ENCODE measurements at places on chromosomes 6 and 20.

GRCh38 chr6:33142501-33143070 lies 49.7 kb downstream of the COL11A2 start:
- DNase-seq: no peak

GRCh38 chr6:4950836-4951533 lies 52.9 kb downstream of the RPP40 start:
- no peak for DNase-seq

DNA sequence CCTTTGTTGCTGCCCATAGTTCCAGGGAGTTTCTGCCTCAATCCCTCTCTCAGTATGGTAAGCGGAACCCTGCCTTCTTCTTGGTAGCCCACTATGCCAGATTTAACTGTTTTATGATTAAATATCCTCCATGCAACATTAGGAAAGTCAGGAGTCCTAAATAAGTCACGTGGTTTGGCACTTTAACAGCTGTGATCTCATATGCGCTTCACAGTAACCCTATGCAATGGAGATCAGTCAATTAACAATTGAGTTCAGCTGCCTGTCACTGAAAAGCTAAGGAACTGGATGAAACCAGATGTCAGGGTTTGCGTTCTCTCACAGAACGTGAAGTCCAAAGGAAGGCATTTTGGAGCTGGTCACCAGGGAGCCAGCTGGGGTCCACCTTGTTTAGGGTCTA lies 81.6 kb downstream of the PSMB1 start:
- DNase-seq: no peak

DNA sequence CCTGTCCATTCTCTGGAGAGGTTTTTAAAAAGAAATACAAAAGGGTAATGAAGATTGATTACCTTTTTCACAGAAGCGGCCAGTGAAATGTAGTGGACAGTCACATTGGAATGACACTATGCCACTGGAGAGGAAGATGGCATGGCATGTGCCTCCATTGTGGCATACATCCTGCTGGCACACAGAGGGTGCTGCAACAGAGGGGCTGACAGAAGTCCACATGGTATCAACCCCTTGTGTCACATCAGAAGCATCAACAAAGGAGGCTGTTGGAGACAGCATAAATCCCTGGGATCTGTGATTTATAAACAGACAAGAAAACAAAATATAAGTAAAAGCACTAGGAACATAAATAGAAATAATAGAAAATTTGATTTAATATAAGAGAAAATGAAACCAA lies 594.9 kb downstream of the PHF3 start:
- no peak for DNase-seq

DNA sequence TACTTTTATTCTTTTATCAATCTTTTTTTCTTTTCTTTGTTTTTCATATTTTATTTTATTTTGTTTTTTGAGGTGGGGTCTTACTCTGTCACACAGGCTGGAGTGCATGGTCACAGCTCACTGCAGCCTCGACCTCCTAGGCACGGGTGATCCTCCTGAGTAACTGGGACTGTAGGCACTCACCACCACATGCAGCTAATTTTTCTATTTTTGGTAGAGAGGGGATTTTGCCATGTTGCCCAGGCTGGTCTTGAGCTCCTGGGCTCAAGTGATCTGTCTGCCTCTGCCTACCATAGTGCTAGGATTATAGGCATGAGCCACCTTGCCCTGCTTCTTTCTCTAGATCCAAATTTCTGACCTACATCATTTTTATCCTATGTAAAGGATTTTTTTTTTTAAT lies 153.2 kb downstream of the CDKAL1 start:
- no peak for DNase-seq

DNA sequence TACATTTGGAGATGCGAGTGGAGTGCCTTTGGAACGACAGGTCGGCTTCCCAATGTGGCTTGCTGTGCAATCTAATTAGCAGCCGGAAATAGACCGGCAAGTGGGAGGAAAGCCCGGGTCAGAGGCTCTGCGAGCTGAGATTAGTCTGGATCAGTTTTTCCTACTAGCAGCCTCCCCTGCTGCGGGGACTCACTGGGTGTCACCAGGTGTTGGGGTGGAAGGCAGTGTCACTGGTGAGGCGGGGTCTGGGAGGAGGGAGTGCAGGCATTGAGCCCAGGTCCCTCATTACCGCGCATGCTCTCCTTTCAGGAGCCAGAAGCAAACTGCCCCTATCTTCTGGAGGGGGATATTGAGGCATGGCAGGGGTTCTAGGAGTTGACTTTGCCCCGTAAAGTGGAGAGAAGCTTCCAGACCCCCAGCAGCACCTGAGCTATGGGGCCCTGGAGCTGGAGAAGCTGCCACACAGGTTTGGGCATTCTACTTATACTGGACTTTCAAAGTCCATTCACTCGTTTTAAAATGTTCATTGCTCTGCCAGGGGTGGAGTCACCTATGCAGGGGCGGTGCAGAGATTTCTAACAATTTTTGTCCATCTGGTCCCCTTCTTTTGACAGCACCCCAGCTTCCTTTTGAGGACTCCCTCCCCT lies 11.0 kb downstream of the SULF2 start:
- DNase-seq: no peak

DNA sequence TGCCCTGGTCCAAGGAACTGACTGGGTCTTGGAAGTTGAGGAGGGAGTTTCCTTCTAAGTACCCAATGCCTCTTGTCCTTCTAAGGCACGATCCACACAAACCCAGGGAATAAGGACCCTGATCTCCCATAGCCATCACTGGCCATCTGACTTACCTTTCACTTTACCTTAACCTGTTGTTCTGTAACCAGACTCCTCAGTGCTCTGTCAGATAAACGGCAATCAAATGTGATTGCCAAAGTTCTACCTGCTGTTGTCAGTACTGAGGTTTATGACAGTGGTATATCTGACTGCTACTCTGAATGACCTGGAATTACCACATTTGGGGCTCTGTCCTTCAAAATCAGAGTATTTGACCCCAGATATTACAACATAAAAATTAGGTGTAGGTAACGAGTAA lies 49.8 kb downstream of the HMGN3 start:
- DNase-seq: no peak

- no peak for DNase-seq
These were observed 28.9 kb upstream of the RALGAPA2 start for GRCh38 chr20:20741087-20742045.

DNA sequence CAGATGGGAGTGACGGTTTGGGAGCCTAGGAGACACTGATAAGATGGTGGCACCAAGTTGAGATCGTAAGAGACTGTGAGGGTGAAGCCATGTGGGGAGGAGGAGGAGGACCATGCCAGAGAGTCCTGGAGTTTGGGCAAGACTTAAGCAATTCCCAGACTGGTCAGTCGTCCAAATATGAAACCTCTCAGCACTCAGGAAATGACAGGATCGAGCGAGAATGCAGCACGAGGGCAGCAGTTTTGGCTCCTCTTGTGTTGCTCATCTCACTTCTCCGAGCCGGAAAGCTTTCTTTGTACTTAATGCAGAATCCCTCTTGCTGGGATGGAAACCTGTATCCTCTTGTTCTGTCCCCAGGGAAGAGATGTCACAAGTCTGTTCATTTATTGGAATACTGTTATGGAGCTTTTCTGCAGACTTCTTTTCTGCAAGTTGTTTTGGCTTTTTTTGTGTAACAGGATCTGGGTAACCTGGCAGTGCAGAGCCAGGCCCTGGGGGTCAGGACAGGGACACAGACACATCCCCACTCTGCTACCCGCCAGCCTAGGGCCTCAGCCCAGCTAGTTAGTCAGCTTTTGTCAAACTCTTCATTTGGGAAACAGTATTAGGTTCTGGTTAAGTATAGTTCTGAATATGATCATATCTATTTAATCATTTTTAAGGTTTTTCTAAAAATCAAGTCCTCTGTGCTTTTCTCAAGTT lies 34.3 kb downstream of the FNDC1 start:
- DNase-seq: no peak

DNA sequence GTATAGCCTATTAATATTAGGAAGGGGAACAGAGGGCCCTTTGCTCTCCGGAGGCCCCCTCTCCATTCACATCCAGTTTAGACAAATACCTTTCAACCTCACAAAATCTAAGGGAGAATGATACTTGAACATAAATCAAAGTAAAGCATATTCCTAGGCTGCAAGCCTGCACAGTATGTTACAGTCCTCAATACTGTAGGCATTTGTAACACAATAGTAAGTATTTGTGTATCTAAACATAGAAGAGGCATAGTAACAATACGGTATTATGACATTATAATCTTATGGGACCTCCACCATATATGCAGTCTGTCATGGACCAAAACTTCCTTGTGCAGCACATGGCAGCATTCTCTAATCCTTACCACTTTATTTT lies 2.3 kb upstream of the TREM1 start:
- no peak for DNase-seq

DNA sequence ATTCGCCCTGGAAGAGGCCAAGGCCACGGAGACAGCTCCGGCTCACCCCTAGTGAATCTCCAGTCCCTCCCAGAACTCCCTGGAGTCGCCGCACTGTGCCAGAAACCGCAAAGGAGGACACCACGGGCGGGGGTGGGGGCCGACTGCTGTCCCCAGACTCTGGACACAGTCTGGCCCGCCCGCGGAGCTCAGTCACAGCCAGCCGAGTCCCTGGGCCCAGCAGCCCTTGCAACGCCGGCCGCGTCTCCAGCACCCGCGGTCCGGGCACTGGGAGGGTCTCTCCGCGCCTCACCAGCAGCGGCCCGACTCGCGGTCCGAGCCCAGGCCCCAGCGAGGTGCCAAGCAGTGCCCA lies 518 bp downstream of the PEX6 start:
- no peak for DNase-seq

- no peak for DNase-seq
These were observed 56.7 kb downstream of the GMPR start for GRCh38 chr6:16295060-16295459.

DNA sequence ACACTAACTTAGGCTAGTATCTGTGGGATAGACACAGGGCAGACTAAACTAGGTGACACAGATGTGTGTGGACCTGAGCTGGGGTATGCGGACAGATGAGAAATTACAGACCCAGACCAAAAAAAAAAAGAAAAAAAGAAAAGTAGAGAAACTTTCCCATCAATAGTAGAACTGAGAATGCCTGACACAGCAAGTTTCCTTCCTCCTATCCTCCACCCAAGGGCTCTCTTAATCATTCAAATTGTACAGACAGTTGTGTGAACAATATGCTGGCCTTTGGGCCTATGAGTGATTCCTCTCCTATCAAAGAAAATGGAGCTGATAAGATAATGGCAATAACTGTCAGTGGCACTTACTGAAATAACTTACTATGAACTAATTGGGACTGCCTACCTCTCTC lies 226.7 kb upstream of the PRDM1 start:
- DNase-seq: no peak

GRCh38 chr6:142953373-142954273 lies 8.6 kb upstream of the HIVEP2 start:
- DNase-seq: no peak

DNA sequence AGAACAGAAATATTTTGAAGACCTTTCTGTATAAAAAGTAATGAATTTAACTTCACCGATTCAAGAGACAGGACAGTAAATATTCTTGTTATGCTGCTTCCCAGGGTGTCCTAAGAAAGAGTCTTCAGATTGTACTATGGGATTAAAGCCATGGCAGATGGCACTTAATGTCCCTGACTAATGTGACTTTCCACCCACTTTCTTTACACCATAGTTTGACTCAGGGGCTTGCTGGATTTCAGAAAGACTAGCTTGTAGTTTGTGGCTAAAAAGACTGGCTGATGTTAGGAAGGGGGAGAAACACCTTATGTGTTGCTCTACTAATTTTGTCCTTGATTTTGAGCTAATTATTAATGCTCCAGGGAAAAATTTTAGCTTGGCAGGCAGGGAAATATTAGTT lies 75.9 kb downstream of the UTRN start:
- DNase-seq: no peak

DNA sequence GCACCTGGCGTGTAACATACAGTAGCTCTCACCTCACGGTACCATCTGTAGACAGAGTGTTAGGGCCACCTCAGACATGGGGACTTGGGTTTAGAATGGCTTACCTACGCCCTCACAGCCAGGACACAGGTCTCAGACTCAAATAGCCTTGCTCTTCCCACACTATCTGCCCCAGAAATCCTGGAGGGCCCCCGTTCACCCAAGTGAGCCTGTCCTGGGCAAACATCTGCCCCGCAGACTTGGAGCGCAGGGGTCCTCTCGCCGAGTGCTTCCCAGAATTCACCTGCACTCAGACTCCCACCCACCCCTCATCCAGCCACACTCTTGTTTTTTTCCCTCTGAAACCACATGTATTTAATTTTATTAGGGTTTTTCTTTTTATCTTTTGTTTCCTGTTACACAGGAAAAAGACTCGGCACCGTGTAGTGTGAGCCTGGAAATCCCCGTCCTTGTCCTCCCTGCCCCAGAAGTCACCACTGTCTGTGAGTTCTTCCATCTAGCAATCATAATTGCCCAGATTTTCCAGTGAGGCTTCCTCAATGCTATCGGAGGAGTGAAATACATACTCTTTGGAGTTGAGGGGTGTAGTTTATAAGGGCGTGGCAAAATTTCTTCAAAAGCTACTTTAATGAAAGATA lies 17.1 kb upstream of the MAP1LC3A start:
- no peak for DNase-seq

- DNase-seq: no peak
These were observed 126.5 kb upstream of the RIPOR2 start for GRCh38 chr6:25062070-25062811.

GRCh38 chr20:24835195-24835594 lies 113.9 kb upstream of the CST7 start:
- no peak for DNase-seq

- no peak for DNase-seq
These were observed 228.5 kb downstream of the SLC24A3 start for GRCh38 chr20:19440660-19441527.

DNA sequence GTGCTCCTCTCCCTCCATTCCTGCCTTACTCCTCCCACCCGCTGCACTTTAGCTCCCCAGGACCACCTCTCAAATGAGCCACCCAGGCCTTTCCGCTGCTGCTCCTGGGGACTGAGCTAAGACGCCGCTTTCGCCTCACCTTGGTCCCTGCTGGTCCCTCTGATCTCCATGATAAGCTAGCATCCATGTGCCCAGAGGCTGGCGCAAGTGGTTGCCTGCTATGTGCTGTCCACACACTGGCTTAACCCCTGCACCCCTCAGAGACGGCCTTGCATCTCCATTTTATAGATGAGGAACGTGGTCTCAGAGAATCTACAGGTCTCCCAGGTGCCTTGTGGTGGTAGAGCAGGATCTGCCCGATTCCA lies 160.1 kb upstream of the PMEPA1 start:
- no peak for DNase-seq

DNA sequence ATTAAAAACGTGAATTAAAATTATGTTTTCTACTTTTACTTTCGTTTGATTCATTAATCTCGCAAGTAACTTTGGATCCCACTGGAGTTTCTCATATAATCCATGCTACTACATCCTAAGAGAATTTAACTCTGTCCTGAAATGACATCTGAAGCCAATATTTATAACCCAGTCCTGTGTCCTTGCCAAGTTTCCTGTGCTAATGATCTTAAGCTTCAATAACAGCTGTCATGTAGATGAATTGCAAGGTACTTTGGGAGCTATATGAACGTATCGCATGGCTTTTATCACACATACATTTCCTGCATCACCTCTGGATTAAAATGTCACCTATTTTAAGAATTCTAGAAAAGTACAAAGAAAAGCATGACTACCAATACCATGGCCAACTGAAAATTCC lies 833.8 kb upstream of the CITED2 start:
- no peak for DNase-seq
